ENCODE measurements at places on chromosomes 7 and 10. TPM values are rescaled to one million over a fixed set of nuclear protein-coding genes. Genes with fewer than 3 reads are reported as not detected.

Gene NUTM2B
- 1.2 TPM for total RNA-seq

Gene ARHGAP21
- 37.2 TPM for total RNA-seq

Gene SLC29A3
- 3.5 TPM for total RNA-seq

Gene TWIST1
- 3.4 TPM for total RNA-seq

Gene GDF2
- not detected for total RNA-seq

Gene OR13A1
- not detected for total RNA-seq

Gene CUZD1
- total RNA-seq, result 3.4 TPM

Gene SSC4D
- total RNA-seq, result not detected

Gene CPA2
- not detected for total RNA-seq

Gene ABCC2
- total RNA-seq, result 6.3 TPM

Gene CELF2
- total RNA-seq, result 207 TPM

Gene SEPHS1
- 29.7 TPM for total RNA-seq

Gene SRRM3
- total RNA-seq, result not detected

Gene OR2A12
- not detected for total RNA-seq

- DNase-seq, result no peak
These were observed 265.7 kb downstream of the SEMA3D start for GRCh38 chr7:84921154-84921553.

- DNase-seq, result no peak
These were observed 2.1 kb upstream of the GUSB start for GRCh38 chr7:65983965-65984658.

GRCh38 chr10:36021096-36021495 is 379.0 kb upstream of the FZD8 start:
- no peak for DNase-seq

DNA sequence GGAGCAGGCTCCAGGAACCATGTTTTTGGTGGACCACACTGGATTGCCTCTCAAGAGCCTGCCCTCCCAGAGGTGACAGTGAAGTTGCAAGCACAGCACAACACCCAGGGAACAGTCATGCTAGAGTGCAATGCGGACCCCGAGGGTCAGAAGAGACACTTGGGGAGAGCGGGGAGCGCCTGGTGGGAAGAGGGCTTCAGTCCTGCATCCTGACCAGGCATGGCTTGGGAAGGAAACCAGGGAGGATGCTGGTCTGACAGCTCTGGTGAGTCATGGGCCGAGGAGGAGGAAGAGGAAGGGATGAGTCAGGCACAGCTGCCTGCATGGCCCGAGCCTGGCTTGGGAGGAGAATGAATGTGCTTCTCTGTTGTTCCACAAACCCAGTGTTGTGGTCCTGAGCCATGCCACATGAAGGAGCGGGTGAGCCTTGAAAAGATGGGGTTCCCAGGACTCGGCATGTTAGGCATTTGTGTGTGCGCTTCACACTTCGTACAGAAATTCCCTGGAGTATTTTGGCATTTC is 29.5 kb upstream of the ANKRD2 start:
- DNase-seq, result no peak

DNA sequence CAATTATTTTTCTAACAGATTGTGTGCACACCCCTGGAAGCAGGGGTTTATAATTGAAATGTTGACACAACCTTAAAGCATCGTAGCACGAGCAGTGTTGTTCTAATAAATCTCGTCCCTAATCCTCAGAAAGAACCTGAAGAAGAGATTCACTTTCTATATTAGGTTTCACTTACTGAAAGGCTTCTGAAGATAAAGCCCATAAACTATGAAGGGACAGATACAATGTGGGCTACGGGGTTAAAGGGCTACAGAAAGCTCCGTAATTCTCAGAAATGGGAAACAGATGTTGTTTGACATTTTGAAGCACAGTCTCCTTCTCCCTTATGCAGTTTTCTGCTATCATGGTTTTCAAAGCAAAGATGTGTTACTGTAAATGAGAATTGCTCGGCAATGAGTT is 479.6 kb downstream of the GATA3 start:
- no peak for DNase-seq

DNA sequence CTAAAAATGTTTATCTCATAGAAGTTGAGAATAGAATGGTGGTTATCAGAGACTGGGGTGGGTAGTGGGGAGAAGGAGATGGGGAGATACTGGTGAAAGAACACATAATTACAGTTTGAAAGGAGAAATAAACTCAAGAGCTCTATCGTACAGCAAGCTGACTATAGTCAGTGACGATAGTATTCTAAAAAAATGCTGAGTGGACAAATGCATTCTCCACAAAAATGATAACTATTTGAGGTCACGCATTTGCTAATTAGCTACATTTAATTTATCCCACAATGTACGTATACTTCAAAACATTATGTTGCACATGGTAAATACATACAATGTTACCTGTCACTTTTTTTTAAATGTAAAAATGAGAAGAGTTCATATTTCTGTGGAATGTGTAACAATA is 507.7 kb downstream of the CALN1 start:
- no peak for DNase-seq

DNA sequence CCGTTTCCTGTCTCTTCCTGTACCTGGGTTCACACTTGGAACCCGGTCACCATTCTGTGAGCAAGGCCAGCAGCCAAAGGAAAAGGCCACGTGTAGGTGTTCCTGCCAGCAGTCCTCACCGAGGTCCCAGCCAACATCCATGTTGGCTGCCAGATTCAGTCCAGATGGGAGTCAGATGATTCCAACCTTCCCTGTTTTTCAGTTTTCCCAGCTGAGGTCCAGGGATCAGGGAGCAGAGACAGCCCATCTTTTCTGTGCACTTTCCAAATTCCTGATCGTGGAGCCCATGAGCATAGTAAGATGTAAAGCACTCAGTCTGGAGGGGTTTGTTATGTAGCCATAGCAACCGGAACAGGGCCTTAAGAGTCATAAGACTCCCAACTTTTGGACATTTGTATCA is 3.9 kb upstream of the PVRIG start:
- DNase-seq, result no peak

- no peak for DNase-seq
These were observed 11.9 kb downstream of the NPTX2 start for GRCh38 chr7:98629001-98629431.

DNA sequence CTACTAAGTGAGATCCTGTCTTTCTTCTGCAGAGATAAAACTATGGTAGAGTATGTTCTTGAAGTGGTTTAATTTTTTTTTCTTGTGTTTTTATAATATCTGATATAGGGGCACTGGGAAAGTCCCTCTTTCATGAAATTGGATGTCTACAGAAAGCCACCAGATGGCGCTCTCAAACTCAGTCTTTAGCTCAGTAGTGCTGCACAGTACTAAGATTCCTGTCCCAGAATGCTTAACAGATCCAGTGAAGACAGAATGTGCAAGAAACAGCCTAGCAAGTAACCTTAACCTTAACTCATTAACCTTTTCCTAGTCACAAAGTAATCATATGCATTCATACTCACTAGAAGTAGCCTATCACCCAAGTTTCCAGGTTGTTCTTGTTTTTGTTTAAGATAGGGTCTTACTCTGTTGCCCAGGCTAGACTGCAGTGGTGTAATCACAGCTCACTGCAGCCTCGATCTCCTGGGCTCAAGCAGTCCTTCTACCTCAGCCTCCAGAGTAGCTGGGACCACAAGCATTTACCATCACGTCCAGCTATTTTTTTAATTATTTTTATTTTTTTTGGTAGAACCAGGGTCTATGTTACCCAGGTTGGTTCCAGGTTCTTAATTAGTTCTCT is 56.7 kb downstream of the IDE start:
- DNase-seq, result peak; percentile 70

GRCh38 chr7:6516387-6516983 is 34.8 kb downstream of the GRID2IP start:
- peak; percentile 56 for DNase-seq

GRCh38 chr7:93559639-93560491 is 14.7 kb downstream of the CALCR start:
- DNase-seq, result no peak

DNA sequence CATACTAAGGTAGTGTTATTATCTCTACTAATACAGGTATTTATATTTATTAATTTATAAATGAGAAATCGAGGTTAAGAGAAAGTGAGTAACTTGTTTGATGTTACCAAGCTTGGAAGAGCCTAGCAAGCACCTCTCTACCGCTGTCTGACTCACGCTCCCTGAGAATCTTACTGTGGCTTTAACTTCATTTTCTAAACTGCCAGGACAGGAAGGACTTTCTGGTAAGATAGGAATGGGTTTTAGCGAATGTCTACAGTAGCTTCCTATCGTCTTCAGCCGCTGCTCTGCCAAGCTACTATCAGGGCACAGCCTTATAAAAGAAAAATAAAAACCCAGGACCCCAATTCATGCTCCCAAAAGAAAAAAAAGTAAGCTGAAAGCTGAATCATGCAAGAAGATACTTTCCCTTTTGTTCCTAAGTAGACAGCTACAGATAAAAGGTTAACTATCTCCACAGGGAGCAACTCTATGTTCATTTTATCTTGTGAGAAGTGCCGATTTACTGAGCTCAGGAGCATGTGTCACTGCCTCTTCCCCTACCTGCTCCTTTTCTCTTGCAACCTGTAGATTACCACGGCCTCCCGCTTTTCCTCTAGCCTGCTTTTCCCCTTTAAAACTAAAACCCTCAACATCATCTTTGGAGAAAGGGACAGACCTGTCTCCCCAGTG is 60.2 kb downstream of the THNSL1 start:
- no peak for DNase-seq

DNA sequence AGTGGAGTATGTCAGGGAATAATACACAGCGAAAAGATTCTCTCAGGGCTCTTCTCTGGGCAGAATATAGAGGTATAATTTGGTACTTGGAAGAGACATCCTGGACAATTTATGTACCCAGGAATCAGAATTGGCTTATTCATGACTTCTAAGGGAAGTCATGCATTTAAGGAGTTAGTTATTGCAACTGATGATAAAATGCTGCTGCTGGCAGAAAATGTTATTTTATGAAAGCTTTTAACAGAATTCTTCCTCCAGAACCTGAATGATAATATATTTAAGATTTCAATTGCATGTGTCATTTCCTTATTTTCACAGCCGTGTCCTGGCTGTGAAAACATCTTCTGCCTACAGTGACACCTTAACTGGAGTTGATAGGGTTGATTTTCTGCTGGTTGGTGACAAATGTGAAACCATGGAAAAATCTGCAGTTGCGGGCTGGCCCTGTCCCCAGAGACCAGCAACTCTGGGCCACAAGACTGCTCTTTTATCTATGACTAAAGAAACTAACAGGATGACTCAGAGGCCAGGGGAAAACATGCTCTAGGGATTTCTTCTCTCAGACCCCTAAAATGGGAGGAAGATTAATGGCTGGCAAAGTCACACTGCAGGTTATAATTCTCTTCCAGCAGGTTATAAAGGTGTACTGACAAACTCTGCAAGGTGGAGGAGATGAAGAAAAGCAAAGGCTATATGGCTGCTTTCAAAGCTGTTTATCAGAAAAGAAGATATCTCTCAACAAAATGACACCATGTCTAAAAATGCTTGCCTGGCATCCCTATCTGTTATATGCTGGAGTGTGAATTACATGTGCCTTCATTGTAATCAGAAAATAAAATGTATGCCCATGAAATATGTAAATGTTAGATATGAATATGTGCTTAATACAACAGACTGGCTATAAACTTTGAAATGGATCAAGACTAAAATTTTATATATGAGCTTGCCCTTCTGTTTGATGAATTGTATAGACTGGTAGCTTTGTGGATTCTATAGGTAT is 12.1 kb upstream of the TRUB1 start:
- DNase-seq, result no peak

DNA sequence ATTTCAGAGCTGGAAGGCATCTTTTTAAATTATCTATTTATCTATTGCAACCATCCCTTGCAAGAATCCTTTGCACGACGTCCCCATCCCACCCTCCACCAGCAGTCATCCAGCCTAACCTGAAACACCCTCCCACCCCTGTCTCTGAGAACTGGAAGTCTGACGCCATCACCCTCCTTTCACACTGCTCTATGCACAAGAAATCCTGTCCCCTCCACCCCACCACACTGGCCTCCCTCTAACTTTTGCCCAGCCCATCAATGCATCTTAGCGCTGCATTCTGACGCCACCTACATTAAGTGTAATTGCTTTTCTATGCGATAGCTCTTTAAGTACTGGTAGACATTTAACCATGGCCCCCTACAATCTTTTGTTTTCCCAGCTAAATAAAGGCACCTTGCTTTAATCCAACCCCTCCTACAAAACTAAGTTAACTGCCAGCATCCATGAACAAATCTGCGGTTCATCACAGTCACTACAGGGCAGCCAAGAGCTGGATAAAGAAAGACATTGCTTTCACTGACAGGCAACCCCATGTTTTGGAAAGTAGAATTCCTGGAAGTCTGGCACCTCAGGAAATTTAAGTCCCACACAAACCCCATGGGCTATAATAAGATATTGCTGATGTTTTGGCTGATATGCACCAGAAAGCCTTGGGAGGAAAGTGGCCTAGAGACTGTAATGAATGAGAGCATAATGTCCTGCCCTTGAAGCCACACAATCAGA is 128.0 kb downstream of the GLI3 start:
- no peak for DNase-seq

DNA sequence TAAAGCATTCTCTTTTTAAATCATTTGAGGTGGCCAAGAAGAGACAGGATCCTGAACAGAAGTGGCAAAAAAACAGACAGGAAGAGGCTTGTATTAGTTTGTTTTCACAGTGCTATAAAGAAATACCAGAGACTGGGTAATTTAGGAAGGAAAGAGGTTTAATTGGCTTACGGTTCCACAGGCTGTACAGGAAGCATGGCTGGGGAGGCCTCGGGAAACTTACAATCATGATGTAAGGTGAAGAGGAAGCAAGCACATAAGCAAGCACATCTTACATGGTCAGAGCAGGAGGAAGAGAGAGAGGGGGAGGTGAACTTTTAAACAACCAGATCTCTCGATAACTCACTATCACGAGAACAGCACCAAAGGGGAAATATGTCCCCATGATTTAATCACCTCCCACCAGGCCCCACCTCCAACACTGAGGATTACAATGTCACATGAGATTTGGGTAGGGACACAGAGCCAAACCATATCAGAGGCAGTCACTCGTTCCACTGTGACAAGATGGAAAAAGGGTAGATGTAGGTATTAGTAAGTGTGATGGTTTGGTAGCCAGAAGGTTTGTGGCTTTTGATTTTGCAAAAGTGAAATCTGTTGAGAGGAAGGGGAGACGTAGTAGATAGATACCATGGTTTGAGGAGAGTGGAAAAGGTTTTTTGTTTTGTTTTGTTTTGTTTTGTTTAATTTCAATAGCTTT is 5.1 kb downstream of the MSRB2 start:
- no peak for DNase-seq

DNA sequence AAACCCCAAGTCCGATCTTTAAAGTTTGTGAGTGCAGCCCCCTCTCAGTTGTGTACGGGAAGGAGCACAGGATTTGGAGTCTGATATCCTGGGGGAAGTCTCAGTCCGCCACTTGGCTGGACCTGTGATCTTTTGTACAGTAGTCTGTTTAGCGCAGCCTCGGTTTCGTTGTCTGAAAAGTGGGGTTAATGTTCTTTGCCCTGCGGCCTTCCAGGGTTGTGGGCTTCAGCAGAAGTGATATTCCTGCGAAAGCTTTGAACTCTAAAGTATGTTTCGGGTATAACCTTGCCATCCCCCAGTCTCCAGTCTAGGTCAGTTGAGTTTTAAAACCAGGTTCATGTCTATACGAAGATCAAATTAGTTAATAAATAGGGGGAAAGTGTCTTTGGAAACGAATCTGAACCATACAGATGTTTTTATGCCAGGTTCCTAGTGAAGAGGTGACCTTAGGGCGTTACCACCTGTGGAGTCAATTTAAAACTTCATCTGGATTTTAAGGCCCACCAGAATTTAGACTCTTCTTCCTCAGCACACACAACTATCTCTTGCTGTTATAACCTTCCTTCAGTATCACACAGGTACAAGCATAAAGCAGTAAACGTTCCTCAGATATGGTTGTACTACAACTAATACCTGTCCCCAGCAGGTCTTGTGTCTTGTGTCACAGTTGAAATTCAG is 904 bp downstream of the R3HCC1L start:
- DNase-seq, result no peak

GRCh38 chr7:104980841-104981671 is 32.9 kb upstream of the KMT2E start:
- DNase-seq, result no peak

All from naive thymus-derived CD4-positive, alpha-beta T cell (primary cell).